Suppressor macrophage (primary cell): ENCODE measurements at places on chromosomes 6 and 20.
A peak's percentile ranks its signal among the peaks of the same experiment; 100 is the strongest.

DNA sequence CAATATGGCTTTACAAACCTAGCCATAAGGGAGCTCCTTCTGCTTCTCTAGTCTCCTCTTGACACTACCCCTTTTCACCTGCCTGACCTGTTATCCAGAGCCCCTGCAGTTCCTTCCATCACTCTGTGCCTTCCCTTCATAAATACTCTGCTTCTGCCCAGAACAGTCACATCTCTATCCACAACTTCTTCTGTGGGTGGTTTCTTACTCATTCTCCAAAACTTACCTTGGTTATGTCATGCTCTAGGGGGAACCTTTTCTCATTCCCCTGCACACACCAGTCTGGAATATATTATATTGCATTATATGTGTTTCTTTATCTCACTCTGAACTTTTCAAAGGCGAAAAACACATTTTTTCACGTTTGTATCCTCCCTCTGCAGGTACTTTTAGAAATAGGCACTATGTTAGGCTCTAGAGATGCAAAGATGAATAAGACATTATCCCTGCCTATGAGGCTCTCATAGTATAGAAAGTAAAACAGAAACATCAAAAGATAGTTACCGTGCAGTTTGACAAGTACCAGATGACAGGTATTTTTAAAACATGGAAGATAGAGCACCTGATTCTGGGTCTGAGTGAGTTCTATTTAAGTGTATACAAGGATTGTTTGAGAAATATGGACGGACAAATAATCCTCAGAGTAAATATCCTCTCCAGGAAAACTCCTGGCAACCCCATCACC, 51.5 kb downstream of the AIG1 start:
- no peak for DNase-seq

- no peak for DNase-seq
Measured at GRCh38 chr6:167974640-167975344, 22.7 kb upstream of the KIF25 start.

GRCh38 chr6:36752187-36752885, 54.7 kb downstream of the RAB44 start:
- DNase-seq, result peak; percentile 19

GRCh38 chr20:52349806-52350205, 158.2 kb upstream of the ZFP64 start:
- DNase-seq, result no peak

DNA sequence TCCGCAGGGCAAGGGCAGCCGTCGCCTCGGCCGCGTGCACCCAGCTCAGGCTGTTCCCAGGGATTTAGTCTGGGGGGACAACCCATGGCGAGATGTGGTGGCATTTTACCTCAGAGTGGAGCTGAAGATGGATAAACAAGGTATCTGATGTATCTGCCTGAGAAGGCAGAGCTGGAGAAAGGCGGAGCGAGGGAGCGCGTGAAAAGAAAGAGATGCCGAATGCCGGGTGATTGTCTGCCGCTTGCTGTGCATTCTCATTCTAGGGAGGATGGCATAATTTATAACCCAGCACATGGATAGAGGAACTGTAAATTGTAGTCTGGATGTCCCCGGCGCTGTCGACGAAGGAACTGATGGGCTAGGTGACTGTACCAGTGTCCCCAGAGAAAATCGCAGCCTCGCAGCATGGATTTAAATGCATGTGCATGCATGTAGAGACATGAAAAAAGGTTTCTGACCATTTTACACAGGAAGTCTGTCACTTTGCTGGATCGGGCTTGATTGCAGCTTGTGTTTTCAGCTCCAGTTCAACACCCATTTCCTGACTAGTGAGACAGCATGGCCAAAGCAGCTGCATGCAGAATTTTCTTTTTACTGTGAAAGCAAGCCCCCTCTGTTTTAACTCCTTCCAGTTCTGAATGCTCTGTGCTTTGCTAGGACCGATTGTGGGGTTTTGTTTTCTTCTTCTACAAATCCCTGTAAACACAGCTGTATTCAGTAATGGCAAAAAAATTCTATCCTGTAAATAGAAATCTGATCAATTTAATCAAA, 149.7 kb downstream of the PRL start:
- peak; percentile 36 for DNase-seq
